ENCODE measurements at places on chromosomes 1 and 21.

GRCh38 chr1:46451948-46452930 lies 37.4 kb upstream of the DMBX1 start:
- no peak for DNase-seq

- DNase-seq, result no peak
These were observed 4.8 kb downstream of the KIAA1614 start for GRCh38 chr1:180917306-180918065.

GRCh38 chr1:185672719-185673360 lies 61.4 kb upstream of the HMCN1 start:
- no peak for DNase-seq

GRCh38 chr1:159932296-159933285 lies 7.3 kb upstream of the TAGLN2 start:
- DNase-seq, result no peak

GRCh38 chr1:7588457-7588827 lies 182.7 kb upstream of the VAMP3 start:
- DNase-seq, result no peak

Measured in hematopoietic multipotent progenitor cell treated with erythropoietin and hydrocortisone succinate and interleukin-3 and kit ligand, for 8 days (in vitro differentiated cells).